ENCODE measurements at places on chromosomes 4 and X.

- no peak for DNase-seq
Measured at GRCh38 chr4:142974328-142974727, 128.2 kb upstream of the INPP4B start.

DNA sequence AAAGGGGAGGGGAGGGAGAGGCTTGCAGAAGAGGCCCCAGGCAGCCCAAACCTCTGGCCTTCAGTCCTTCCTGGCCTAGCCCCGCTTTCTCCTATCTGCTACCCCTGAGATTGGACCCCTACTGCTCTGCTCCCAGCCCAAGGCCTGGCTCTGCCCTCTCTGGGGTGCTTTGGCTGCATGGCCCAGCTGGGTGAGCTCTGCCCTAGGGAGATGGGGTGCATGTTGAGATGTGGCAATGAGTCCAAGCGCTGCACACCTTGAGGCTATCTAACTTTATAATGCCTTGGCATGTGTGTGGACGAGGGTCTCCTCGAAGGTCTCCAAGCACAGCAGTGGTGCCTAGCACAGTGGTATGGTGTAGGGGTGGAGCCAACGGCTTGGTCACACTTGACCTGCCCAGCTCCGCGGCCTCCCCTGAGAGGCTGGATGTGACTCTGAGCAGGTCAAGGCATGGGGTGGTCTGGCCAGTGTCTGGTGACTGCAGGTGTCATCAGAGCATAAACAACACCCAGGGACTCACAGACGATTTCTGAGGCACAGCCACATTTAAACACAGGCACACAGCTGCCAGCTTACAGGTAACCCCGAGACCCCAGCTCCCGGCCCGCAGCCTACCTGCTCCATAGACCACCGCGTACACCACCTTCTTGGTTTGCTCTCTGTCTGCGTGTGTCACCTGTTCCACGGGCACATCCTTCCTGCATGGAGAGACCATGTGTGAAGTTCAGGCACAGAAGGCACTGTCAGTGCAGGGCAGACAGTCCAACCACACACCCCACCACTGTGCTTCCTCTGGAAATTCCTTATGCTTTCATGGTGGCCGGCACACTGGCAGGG, 36.3 kb downstream of the NAT8L start:
- no peak for DNase-seq

DNA sequence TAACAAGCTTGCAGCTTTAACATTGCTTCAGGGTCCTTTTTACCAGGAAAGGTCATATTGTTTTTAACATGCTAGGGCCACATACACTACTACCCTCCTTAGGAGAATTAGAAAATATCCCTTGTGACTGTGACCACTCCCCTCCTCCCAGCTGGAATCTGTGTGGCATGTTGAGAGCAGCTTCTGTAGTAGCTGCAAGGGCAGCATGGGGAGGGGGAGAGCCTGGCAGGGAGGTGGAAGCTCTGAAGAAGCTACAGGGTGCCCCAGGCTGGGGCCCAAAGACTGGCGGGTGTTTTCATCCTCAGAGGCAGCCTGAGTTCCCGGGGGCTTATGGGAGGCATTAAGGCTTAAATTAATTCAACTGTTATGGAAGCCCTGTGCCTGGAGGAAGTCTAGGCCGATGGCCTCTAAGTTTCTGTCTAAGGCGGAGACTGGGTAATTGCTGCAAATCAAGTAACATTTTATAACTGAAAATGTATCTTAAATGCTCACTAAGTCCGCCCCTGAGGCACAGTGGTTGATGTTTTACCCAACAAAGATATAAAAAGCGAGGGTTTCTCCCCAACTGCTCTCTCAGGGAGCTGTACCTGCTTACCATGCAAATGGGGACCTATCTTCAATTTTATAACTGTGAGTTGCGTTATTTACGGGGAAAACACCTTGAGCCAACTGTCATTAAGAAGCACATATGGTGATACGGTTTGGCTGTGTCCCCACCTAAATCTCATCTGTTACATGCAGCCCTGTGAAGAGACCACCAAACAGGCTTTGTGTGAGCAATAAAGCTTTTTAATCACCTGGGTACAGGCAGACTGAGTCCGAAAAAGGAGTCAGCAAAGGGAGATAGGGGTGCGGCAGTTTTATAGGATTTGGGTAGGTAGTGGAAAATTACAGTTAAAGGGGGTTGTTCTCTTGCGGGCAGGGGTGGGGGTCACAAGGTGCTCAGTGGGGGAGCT, 37.4 kb upstream of the STS start:
- DNase-seq = peak; percentile 45

DNA sequence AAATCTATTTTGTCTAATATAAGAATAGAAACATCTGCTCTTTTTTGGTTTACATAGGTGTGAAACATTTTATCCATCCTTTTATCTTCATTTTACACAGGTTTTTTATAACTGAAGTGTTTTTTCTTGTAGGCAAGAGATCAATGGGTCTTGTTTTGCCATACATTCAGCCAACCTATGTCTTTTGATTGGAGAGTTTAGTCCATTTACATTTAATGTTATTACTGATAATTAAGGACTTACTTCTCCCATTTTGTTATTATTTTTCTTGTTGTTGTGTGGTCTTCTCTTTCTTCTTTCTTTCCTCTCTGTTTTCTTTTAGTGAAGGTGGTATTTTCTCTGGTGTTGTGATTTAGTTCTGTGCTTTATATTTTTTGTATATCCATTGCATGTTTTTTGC, 785.3 kb downstream of the ARAP2 start:
- DNase-seq = no peak

- no peak for DNase-seq
Measured at GRCh38 chrX:100048156-100048555, 361.9 kb downstream of the PCDH19 start.

GRCh38 chrX:69120476-69120875, 44.8 kb downstream of the PJA1 start:
- no peak for DNase-seq

DNA sequence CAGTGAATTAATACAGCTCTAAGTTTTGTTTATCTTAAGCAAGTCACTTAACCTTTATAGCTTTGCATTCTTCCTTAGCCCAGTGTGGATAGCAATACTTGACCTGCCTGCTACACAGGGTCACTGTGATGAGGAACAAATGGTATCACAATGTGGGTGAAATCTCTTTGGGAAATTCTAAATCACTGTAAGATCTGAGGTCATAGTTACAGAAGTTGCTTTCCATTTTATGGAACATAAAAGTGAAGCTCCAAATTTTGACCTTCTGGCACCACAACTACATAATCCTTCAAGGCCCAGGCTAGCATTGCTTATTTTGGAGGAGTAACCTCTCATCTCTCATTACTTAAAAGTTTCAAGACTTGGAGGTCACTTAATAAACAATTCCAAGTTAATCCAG, 227.7 kb downstream of the USP46 start:
- DNase-seq = no peak

GRCh38 chr4:26510334-26510964, 20.2 kb upstream of the CCKAR start:
- DNase-seq = no peak

DNA sequence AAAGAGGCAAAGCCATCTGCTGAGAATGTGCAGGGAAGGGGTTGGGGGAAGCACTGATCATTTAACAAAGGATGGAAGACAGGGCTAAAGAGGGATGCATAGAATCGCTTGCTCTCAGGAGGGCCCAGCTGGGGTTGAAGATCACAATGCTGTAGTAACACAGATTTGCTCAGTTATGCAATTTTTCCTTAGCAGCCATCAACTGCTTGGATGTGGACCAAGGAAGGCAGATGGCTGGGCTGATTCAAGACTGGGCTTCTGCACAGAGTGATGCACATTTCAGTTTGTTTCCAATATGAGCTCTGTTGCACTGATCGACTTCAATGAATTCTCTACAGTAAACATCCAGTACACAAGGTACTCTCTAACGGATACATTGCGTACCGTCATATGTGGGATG, 127.8 kb upstream of the TBL1X start:
- no peak for DNase-seq

- DNase-seq = peak; percentile 16
Measured at GRCh38 chrX:16185725-16186136, 18.4 kb downstream of the MAGEB17 start.

GRCh38 chrX:30577362-30577991, at the start of gene TASL:
Gene TASL, minus strand, starts transcription at chrX:30577766. Its CDS starts 17,411 bp downstream, at chrX:30560355.
- DNase-seq = peak; percentile 34

- DNase-seq = no peak
Measured at GRCh38 chrX:103556963-103557612, 28.2 kb upstream of the TCEAL4 start.

DNA sequence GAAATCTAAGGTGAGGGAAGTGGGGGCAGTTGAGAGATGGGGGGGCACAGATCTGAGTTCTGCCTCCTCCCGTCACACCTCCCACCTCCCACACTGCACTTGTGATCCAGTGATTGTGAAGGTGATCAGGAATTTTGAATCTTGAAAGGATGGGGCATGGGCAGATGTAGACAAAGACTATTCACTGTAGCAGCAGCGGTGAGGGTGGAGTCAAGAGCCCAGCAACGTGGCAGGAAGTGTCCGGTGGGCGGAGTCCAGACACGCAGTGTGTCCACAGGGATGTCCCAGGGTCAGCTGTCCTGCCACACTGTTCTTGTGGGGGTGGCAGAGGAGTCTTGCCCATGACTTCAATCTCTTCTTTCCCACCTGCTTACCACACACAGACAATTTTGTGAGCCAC, 330.5 kb upstream of the GALNT7 start:
- DNase-seq = no peak

GRCh38 chrX:120302434-120302833, 8.8 kb downstream of the TMEM255A start:
- DNase-seq = no peak

- DNase-seq = no peak
Measured at GRCh38 chr4:113117358-113117702, 67.9 kb downstream of the ANK2 start.

GRCh38 chr4:88027611-88028608, 20.5 kb downstream of the PKD2 start:
- DNase-seq = peak; percentile 32

GRCh38 chr4:7971159-7971631, 31.5 kb upstream of the AFAP1 start:
- DNase-seq = no peak

DNA sequence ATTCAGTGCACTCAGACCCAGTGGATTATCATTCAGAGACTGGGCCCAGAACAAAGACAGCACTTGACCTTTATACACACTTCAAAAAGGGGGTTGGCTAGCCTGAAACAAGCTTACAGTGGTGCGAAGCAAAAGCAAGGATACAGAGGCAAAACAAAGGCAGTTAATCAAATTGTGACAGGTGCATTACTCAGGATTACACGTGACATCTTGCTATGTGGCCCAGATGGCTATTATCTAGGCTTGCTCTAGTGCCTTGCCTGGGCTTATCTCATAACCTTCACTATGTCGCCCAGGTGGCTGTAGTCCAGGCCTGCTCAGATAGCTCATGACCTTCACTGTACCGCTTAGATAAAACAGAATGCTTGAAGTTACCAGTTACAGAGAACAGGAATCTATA, 1092.1 kb upstream of the PRKX start:
- DNase-seq = no peak

DNA sequence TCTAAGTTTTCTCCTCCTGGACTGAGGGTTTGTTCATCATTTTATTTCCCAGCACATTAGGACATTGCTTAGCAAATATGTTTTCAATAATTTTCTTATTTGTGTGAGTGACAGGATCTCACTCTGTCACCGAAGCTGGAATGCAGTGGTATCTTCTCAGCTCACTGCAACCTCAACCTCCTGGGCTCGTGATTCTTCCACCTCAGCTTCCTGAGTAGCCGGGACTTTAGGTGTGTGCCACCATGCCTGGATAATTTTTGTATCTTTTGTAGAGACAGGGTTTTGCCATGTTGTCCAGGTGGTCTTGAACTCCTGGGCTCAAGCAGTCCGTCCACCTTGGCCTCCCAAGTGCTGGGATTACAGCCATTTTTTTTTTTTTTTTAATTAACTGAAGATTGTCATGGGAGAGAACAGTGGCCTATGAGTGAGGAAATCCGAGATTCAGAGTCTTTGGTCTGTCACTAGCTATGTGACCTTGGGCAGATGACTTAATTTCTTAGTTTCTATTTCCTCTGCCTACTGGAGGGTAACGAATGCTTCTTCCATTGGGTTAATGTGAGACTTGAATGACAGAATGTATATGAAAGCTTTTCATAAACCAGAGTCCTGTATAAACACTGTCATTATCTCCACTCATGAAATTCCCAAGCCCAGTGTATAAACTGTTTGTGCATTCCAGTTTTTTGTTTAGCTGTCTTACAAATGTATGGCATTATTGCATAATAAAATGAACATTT, 23.9 kb downstream of the MOB1B start:
- DNase-seq = no peak

DNA sequence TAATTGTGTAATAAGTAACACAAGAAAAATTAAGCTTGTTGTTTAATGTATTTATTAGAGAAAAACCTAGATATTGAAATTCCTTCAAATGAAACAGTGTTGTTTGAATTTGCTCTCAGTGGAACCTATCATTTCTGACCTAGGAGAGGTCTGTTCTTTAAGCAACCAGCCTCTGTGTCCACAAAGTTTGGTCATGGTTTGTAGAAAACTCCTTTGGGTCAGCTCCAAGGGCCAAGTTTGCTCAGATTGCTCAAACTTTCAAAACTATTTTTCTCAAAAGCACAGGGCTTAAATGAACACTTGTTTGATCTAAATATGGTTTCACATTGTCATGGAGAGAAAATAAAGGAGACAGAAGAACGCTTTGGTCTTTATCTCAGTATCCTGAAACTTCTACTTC, 29.6 kb upstream of the RPL34 start:
- DNase-seq = no peak

DNA sequence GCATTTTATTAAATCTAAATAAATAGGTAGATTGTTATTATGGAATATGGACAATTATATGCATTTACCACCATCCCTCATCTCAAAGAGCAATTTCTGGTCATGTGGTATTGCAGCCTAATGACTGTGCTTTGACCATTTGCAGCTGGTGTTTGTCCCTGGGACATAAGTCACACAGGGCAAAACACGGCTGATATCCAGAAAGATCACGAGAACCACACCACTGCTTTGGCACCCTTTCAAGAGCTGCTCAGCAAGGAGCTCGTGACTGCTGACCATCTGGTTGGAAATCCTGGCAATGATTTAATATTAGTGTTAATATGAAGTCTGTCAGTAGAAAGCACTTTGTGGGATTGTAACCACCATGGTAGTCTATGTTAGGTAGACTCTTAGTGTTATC, 545.0 kb downstream of the GBA3 start:
- no peak for DNase-seq

DNA sequence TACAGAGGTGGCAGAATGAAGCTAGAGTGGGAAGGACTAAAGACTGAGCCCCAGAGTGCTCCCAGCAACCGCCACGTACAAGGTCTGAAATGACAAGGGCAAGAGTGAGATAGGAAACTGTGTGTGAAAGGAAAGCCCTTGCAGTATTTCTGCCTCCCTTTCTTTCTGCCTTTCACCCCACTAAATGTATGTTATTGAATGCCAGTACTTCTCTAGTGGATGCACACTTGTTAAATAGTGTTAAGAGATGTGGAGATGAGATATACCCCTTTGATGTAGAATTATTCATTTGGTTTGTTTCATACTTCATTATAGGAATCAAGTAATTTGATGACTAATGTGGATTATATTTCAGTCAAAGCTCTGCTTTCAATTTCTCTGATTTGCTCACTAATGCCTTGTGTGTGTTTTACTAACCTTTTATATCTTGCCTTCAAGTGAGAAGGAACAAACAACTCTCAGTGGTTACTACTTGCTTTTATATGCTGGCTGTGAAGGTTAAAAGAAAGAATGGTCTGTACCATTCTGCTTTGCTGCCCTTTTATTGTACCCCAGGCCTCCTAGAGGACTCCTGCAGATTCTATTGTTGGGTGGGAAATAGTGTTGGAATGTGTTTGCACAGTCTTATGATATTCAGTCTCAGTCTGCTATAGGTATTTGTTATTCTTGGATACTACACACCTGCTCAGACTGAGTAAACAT, 8.0 kb upstream of the ANXA3 start:
- peak; percentile 31 for DNase-seq

GRCh38 chr4:142777045-142777743, 68.9 kb downstream of the INPP4B start:
- DNase-seq = no peak

Data from eye (tissue), 1 donor.